Thymus (tissue), 14 donors: ENCODE measurements at places on chromosomes 2 and 18.

DNA sequence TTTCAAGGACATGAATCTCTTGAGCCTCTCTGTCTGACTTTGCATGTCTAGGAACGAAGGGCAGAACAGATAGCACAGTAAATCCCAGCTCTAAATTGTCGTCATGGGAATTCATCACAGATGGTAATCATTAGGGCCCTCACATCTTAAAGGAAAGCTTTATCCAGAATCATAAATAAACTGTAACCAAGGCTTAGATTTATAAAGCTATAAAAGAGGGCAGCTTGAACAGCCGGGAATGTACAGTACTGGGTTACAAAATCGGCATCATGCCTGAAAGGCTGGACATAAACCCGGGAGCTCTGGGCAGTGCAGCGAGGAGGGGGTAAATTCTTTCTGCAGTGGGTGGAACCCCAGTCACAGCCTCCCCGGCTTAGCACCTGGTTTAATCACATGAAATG is 144.4 kb downstream of the GFPT1 start:
- H3K4me1 ChIP-seq: no peaks in the 10 kb centered on the region
- no peak overlapping the region for H3K27ac ChIP-seq
- H3K36me3 ChIP-seq: no peaks in the 10 kb centered on the region
- DNase-seq: no peak

DNA sequence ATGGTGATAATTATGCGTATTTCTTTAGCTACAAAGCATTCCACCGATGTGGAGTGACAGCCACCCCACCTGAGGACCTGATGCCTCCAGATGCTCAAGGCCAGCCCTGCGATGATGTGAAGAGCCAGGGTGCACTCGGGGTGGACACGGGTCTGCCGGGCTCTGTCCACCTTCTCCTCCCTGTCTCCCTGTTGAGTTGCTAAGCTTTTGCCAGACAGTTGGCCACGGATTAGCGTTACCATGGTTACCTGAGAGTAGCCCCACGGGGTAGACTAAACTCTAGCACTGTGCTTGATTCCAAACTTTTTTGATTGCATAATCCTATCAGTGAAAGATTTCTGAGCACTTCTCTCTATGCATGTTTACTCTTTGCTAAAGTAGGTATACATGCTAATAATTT is 86.2 kb downstream of the SMIM21 start:
- no peaks in the 10 kb centered on the region for H3K36me3 ChIP-seq
- H3K27me3 ChIP-seq: no peaks in the 10 kb centered on the region
- DNase-seq: no peak
- H3K4me3 ChIP-seq: no peak overlapping the region
- no peak overlapping the region for H3K27ac ChIP-seq

- no peak overlapping the region for H3K27ac ChIP-seq
- peaks cover 11% of the 10 kb centered on the region for H3K27me3 ChIP-seq
- DNase-seq: no peak
- no peaks in the 10 kb centered on the region for H3K36me3 ChIP-seq
- peaks cover 12% of the 10 kb centered on the region for H3K4me1 ChIP-seq
These were observed 1.4 kb downstream of the FAM171B start for GRCh38 chr2:186695081-186695756.

- H3K4me1 ChIP-seq: no peaks in the 10 kb centered on the region
- no peak for DNase-seq
- no peak overlapping the region for H3K4me3 ChIP-seq
- H3K36me3 ChIP-seq: no peaks in the 10 kb centered on the region
- no peaks in the 10 kb centered on the region for H3K27me3 ChIP-seq
These were observed 29.6 kb upstream of the IL37 start for GRCh38 chr2:112881217-112881985.

- H3K36me3 ChIP-seq: no peaks in the 10 kb centered on the region
- H3K4me3 ChIP-seq: no peak overlapping the region
- H3K27ac ChIP-seq: no peak overlapping the region
- no peaks in the 10 kb centered on the region for H3K4me1 ChIP-seq
- no peaks in the 10 kb centered on the region for H3K27me3 ChIP-seq
These were observed 123.8 kb upstream of the ID2 start for GRCh38 chr2:8558096-8558495.

DNA sequence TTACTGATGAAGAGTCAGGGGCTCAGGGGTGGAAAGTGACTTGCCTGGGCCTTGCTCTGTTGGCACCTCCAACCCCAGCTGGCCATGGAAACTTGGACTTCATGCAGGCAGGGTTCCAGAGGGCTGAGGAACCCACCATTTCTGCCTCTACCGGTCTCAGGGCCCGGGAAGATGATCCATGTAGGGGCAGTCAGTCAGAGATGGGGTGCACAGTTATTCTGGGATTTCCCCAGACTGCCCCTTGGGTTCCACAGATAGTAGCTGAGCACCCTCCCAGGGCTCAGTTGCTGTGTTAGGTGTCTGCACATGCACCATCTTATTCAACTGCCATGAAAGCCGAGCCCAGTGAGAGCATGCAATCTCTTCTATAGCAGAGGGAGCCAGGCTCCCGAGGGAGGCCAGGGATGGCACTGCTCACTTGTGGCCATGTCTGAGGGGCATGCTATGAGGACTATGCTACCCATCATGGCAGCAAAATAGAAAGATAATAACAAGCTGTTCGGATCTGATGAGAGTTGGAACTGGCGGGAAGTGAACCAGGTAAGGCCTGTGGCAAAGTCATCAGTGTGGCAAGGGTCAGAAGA is 37.3 kb downstream of the RHOB start:
- no peaks in the 10 kb centered on the region for H3K27me3 ChIP-seq
- no peak overlapping the region for H3K4me3 ChIP-seq
- no peaks in the 10 kb centered on the region for H3K4me1 ChIP-seq

DNA sequence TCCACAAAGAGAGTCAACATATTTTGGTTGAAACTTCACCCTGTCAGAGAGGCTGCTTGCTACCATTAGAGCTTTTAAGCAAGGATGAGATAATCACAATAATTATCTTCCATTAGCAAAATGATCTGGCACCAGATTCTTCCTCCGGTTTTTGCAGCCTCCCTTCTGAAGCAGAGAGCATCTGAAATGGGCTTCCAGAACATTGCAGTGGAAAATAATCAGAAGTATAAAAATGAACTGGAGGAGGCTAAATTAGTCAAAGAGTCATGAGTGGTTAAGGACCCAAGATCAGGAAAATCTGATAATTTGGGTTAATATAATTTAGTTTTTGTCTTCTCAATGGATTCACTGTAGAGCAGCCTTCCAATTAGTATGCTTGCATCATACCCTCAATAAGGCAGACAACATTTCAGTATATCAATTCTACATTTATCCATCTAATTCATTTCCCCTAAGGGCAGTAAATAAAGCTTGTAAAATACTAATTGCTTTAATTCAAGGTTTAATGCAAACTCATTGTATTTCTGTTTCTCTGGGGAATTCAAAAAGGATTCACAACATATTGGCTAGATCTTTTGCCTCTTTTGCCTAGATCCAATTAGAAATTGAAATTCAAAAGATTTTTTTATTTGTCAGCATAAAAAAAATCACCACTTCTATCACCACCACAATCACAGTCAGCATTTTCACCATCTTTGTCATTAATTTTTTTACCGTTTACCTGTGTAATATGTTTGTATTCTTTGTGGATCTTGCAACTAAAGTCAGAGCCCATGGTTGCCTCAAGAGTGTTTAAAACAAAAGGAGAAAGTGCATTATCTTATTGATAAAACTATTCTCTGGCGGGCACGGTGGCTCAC is 537.2 kb upstream of the DCC start:
- H3K27me3 ChIP-seq: no peaks in the 10 kb centered on the region
- no peaks in the 10 kb centered on the region for H3K4me1 ChIP-seq
- no peak overlapping the region for H3K27ac ChIP-seq
- H3K4me3 ChIP-seq: no peak overlapping the region
- H3K36me3 ChIP-seq: no peaks in the 10 kb centered on the region
- no peak for DNase-seq

- H3K36me3 ChIP-seq: peaks cover 8% of the 10 kb centered on the region
- no peak overlapping the region for H3K4me3 ChIP-seq
- DNase-seq: no peak
- peaks cover 3% of the 10 kb centered on the region for H3K4me1 ChIP-seq
These were observed 44.7 kb downstream of the ASXL2 start for GRCh38 chr2:25833566-25833965.

DNA sequence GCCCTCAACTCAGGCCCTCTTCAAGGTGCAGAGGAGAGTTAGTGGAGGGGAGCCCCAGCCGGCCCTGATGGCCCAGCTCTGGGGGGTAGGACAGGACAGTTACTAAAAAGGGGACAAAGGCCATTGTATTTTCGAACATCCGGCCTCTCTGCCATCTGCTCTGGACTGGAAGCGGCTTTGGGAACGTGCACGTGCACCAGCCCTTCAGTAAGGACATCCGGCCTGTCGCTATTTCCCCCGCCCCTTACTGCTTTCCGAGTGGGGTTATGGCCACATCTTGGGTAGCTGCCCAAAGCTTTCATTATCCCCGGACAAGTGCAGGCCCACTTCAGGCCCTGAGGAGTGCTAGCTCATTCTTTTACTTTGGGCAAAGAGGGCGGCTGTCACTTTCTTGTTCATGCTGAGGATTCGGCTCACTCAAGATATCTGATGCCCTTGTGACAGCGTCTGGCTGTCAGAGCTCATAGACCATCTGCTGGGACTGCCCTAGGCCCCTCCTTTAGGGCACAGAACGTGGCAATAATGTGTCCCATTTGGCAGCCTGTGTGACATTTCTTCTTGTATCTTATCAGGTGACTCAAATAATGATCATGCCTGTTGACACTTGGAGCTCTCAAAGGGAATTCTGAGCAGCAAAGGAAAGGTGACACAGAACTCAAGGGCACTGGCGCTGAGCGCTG is 17.5 kb downstream of the SLC4A3 start:
- no peak overlapping the region for H3K27ac ChIP-seq
- DNase-seq: no peak
- no peak overlapping the region for H3K4me3 ChIP-seq
- H3K27me3 ChIP-seq: peaks cover 2% of the 10 kb centered on the region

DNA sequence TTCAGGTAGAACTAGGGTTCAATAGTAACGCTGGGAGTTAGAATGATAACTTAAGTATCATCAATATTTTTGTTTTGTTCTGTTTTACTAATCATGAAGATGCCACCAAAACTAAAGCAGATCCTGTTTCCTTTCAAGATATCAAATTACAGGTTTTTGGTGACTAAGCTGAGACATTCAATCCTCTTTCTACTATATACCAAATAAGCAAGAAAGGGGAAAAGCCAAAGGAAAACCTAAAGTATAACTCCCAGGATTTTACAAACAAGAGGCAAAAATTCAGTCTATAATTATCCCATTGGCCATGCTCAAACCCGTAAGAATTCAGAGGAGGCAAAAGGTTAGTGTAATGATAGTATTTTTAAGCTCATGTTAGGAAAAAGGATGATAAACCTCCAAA is 175.2 kb upstream of the CCDC150 start:
- DNase-seq: no peak
- H3K4me3 ChIP-seq: no peak overlapping the region
- H3K27ac ChIP-seq: no peak overlapping the region
- no peaks in the 10 kb centered on the region for H3K36me3 ChIP-seq

- no peaks in the 10 kb centered on the region for H3K27me3 ChIP-seq
- peaks cover under 1% of the 10 kb centered on the region for H3K4me1 ChIP-seq
- DNase-seq: no peak
- no peaks in the 10 kb centered on the region for H3K36me3 ChIP-seq
- no peak overlapping the region for H3K27ac ChIP-seq
These were observed 36.0 kb upstream of the ASAP2 start for GRCh38 chr2:9170458-9171130.

DNA sequence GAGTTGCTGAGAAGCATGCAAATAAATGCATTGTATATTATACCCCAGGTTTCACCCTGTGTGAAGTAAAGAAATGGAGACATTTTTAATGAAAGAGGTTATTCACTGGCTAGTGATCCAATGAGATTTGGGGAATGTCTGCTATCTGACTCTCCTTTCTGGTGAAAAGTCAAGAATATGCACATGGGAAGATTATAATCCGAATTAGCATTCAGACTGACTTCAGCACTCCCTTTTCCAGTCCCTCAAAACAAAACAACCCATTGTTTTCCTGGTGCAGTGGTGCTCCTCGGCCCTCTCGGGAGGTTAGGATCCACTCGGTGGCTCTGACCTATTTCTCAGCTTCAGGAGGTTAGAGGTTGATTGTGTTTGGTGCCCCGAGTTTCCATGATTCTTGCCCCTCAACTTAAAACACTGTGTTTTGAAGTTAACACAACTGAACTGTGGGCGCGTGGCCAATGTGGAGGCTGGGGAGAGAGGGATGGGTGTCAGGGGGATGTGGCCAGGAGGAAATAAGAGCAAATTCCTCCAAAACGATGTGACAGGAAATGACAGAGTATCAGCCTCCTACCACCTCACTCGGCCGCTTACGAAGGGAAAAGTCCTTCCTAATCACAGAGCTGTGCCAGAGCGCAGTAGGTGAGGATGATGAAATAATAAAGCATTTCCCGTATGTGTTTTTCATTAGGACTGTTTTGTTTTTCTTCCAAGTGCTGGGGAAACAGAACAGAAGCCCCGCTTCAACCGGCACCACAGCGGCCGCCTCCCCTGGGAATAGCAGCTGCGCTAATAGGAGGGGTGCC is 440.1 kb downstream of the MTX2 start:
- no peaks in the 10 kb centered on the region for H3K36me3 ChIP-seq
- no peak for DNase-seq
- no peak overlapping the region for H3K4me3 ChIP-seq
- no peaks in the 10 kb centered on the region for H3K27me3 ChIP-seq

DNA sequence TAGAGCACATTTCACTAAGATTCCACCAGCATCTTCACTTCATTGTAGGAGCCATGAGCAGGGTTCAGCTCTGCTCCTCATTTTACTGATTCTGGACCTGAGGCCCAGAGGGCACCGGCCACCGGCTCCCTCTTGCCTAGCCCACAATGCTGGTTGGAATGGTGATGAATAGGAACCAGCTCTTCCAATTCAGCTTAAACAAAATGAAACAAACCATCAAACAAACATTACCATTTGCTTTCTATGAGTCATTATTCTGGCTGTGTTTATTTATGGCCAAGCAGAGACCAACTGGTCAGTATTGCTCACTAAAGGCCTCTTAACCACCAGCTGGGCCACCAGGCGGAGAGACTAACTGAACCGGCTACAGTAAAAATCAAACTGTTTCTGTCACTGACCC is 176.7 kb downstream of the MTX2 start:
- no peak overlapping the region for H3K27ac ChIP-seq
- H3K36me3 ChIP-seq: no peaks in the 10 kb centered on the region
- no peak for DNase-seq

DNA sequence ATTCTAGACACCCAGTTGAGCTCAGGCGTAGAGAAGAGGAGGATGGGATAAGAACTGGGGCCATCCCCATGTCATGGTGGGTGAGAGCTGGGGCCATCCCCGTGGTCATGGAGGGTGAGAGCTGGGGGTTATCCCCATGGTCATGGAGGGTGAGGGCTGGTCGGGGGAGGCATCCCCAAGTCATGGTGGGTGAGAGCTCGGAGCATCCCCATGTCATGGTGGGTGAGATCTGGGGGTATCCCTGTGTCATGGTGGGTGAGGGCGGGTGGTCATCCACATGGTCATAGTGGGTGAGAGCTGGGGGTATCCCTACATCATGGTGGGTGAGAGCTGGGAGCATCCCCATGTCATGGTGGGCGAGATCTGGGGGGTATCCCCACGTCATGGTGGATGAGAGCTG is 52.5 kb downstream of the IL1RL2 start:
- no peak for DNase-seq
- no peaks in the 10 kb centered on the region for H3K27me3 ChIP-seq
- no peaks in the 10 kb centered on the region for H3K36me3 ChIP-seq
- no peak overlapping the region for H3K27ac ChIP-seq
